ENCODE measurements at places on chromosomes 5 and 9.
A peak's percentile ranks its signal among the peaks of the same experiment; 100 is the strongest.

DNA sequence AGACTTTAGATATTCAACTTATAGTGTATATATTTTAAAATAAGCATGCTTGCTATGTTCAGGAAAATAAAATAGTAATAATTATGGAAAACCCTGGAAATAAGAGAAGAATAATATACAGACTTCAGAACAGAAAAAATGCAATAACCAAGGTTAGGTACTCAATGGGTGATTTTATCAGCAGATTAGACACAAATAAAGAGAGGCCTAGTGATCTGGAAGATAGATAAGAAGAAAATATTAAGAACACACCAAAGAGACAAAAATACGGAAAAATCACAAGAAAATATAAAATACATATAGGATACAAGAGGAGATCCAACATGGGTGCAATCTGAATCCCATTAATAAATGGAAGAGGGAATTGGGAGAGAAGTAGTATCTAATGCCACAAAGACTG is 1348.5 kb upstream of the WWC1 start:
- no peak for DNase-seq

GRCh38 chr5:16735101-16736060 is 118.6 kb upstream of the RETREG1 start:
- no peak for DNase-seq

GRCh38 chr5:31983851-31984250 is 190.3 kb downstream of the GOLPH3 start:
- DNase-seq, result no peak

DNA sequence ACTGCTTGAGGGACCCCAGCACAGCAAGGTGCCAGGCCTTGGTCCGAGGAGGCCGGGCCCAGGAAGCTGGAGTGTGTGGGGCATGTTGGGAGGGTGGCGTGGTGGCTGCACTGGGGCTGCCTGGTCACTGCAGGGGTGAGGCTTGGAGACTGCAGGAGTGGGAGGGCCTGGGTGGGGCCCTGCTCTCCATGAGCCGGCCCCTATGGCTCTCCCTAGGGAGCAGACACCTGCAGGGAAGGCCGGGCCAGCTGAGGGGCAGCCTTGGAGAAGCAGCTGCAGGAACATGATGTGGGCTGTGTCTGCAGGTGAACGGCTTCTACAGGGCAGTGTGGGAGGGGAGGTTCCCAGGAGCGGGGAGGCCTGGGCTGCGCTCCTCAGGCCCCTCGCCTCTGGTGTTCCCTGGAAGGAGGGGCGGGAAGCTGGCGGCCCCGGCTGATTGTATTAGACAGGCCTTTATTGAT is 41.7 kb upstream of the TMEM250 start:
- no peak for DNase-seq

GRCh38 chr9:121213136-121213806 is 11.6 kb upstream of the RAB14 start:
- DNase-seq, result peak; percentile 7
